Ovary (tissue), 10 donors: ENCODE measurements at places on chromosomes 4 and X. TPM values are rescaled to one million over a fixed set of nuclear protein-coding genes. Genes with fewer than 3 reads are reported as not detected.

MAGEA12 gene
- total RNA-seq = not detected

- H3K27me3 ChIP-seq = no peaks in the 10 kb centered on the region
- no peaks in the 10 kb centered on the region for H3K36me3 ChIP-seq
- no peaks in the 10 kb centered on the region for H3K4me1 ChIP-seq
- H3K27ac ChIP-seq = no peak overlapping the region
- no peak for DNase-seq
Measured at GRCh38 chrX:112654871-112655270, 24.9 kb downstream of the LHFPL1 start.

P2RY4 gene
- not detected for total RNA-seq

- H3K36me3 ChIP-seq = no peaks in the 10 kb centered on the region
- H3K4me3 ChIP-seq = no peak overlapping the region
- no peaks in the 10 kb centered on the region for H3K4me1 ChIP-seq
- no peak overlapping the region for H3K27ac ChIP-seq
Measured at GRCh38 chrX:13463608-13464007, 105.8 kb upstream of the EGFL6 start.

SORBS2 gene
- total RNA-seq = 51.6 TPM

DNA sequence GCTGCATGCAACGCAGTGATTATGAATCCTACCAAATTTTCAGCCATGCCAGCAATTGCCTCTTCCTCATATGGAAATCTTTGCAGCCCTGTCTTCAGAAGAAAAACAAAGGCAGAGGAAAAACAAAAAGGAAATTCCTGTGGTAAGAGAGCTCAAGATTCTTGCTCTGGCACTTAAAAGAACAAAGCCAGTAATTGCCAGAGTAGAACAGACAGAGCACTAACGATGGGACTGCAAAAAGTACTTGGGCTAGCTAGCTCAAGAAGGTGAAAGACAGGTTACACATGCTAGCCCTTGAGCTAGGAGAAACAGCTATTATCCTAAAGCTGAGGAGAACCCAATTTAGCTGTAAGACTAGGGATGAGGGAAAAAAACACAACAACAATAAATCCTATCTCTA, 582.3 kb downstream of the KCNIP4 start:
- no peak overlapping the region for H3K4me3 ChIP-seq
- H3K4me1 ChIP-seq = no peaks in the 10 kb centered on the region
- no peak overlapping the region for H3K27ac ChIP-seq
- H3K36me3 ChIP-seq = no peaks in the 10 kb centered on the region
